Activated CD8-positive, alpha-beta memory T cell treated with anti-CD3 and anti-CD28 coated beads for 1 hour (primary cell): ENCODE measurements at places on chromosomes 12 and 14.
A peak's percentile ranks its signal among the peaks of the same experiment; 100 is the strongest.

DNA sequence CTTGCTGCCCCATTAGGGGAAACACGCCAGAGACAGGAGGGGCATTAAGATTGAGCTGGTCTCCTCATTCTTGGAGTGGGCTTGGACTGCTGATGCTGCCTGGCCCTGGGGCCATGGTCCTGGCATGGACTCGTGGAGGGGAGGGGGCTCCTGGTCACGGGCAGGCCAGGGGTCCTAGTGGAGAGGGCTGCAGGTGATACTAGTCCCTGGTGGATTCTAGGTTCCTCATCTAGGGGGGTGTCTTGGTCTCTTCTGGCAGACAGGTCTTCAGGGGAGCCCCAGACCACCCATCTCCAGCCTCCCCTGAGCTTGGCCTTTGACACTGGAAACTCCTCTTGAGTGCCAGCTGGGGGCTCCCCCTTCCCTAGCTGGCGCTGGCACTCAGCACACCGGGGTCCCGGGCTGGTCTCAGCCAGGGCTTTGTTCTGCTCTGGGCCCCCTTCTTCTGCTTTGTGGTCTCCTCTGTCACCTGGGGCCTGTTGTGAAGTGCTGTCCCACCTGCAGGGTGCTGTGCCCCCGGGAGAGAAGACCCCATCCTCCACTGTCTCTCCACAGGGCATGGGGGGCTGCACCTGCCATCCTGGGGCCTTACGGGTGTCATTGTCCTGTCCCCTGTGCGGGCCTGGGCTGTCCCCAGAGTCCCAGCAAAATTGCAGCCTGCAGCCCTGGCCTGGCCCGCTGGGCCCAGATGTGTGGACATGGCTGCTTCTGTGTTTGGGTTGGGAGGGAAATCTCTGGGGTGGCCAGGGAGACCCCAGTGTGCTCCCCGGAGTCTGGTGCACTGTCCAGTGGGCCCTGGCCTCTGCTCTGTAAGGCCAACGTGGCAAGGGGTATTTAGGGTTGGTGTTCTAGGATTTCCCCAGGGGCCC lies 2.3 kb downstream of the KIF26A start:
- no peak for DNase-seq

GRCh38 chr14:102694530-102695166 lies 82.6 kb upstream of the TRAF3 start:
- DNase-seq, result peak; percentile 34

GRCh38 chr14:75402867-75403413 lies 24.9 kb upstream of the JDP2 start:
- no peak for DNase-seq

GRCh38 chr12:100991102-100991501 lies 196.5 kb downstream of the ANO4 start:
- DNase-seq, result no peak

GRCh38 chr14:81125536-81125935 lies 95.2 kb downstream of the GTF2A1 start:
- DNase-seq, result no peak

DNA sequence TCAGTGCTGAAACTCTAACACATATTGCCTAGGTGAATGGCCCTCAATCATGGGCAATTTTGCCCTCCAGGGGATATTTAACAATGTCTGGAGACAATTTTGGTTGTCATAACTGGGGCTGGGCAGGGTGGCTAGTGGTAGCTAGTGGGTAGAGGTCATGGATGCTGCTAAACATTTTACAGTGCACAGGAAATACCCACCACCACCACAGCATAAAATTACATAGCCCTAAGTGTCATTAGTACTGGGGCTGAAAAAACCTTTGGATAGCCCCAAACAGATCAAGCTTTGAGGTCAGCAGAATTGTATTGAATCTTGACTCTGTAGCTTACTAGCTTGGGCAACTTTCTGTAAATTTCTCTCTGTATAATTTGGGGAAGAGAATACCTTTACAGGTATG lies 758.0 kb downstream of the BCL11B start:
- DNase-seq, result no peak

DNA sequence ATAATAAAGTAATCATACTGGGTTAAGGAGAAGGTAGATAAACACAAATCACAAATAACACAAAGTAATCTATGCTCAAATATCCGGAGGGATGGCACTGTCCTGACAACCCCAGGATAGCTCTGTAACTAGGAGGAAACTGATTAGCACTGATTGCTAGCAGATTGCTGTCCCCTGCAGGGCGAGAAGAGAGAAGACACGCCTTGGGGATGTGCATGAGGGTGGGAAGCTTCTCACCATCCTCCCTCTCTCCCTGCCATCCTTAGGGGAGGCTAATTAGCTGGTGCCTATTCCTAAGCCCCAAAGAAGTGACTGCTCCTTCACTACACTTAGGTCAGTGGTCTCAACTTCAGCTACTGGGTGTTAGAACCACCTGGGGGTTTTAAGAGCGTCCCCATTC lies 27.0 kb upstream of the TMEM260 start:
- no peak for DNase-seq

DNA sequence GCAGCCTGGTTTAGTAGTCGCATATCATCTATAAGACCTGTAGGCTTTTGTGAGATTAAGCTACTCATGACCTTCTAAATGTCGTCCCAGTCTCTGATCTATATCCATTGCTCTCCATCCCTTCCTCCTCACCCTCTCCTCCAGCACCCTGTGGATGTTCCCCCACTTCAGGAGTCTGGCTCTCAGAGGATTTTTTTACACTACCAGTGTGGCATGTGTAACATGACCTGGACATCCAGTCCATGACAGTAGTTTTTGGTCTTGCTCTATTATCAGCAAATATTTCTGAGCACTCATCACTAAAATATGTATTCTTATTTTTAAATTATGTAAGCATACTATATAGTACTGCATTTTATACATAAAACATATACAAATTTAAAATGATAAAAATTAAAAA lies 142.1 kb downstream of the DYRK2 start:
- no peak for DNase-seq

DNA sequence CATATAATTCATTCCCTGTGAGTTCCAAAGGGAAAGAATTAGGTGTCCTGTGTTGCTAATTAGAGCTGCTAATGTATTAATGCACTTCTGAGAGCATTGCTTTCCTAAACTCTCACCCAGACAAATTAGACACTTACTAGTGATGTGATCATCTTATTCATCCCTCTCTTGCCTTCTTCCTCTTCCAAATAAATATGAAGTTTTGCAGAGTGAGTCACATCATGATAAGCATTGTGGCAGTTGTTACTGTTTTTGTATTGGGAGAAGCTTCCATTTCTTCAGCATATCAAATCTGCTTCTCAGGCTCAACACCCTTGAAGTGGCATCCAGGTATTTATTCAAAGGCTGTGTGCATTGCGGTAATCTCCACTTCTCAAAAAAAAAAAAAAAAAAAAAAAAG lies 37.3 kb upstream of the E2F7 start:
- no peak for DNase-seq

GRCh38 chr12:31663576-31663975 lies 4.1 kb downstream of the ETFBKMT start:
- no peak for DNase-seq

DNA sequence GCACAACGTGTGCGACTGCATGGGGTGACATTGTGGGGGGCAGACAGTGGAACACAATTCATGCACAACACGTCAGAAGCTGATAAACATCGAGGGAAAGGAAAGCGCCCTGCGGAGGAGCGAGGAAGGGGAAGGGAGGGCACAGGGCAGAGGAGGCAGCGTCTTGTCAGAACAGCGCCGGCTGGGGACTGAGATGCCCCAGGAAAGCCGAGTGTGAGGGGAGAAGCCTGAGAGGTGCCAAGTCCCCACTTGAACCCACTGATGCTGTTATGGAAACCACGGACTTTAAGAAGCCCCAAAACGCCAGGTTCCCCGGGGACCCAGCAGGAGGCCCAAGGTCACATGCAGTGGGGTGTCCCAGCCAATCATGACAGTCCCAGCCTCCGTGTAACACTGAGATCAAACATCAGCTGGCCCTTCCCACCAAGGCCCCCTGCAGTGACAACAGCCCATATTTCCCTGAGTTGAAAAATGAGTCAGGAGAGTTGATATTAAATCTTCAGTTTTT lies 70.0 kb downstream of the GALNT9 start:
- DNase-seq, result no peak

DNA sequence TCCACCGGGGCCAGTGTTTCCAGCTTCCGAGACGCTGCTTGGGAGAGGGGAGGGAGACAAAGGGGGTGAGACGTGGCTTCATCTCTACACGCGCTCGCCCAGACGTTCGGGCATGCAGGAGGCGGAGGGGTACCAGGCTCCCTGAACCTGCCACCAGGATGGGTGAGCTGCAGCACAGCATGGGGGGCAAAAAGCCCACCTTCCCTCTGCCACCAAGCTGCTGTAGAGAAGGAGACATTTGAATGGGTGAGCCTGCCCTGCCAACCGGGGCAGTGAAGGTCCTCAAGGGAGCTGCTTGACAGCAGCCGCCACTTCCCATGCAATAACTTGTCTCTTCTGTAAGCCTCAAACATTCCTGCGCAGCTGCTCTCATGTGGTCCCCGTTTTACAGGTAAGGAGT lies 78.4 kb upstream of the DICER1 start:
- DNase-seq, result no peak

DNA sequence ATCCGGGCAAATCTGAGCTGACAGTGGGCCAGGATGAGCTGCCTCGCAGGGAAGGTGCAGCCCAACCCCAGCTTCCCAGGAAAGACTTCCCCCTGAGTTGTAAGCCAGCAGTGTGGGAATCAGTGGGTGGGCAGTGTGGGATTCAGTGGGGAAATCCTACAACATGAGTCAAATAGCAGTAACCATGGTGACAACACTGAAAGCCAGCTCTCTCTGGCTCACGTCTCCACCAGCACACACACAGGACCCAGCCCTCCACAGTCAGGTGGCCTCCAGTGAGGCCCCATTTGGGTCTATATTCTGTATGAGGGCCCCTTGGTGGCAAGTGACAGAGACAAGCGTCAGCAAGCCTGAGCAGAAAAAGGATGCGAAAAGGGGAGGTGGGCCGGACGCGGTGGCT lies 6.0 kb upstream of the LGALS3 start:
- DNase-seq, result no peak

DNA sequence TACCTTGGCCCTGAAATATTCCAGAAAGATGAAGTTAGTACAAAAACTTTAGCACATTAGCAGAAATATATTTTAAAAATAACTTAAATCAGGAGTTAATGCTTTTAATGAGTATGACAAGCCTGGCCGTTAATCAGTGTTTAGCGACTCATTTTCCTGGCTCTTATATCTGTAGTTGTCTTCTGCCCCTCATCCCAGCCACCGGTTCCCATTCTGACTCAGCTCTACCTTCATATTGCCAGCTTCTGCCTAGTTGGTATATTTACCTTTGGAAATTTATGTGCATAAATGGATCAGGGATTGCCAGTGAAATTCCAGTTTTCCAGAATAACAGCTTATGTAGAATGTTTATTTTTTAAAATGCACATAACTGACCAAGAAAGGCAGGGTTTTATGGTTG lies 79.9 kb downstream of the ERGIC2 start:
- DNase-seq, result no peak

DNA sequence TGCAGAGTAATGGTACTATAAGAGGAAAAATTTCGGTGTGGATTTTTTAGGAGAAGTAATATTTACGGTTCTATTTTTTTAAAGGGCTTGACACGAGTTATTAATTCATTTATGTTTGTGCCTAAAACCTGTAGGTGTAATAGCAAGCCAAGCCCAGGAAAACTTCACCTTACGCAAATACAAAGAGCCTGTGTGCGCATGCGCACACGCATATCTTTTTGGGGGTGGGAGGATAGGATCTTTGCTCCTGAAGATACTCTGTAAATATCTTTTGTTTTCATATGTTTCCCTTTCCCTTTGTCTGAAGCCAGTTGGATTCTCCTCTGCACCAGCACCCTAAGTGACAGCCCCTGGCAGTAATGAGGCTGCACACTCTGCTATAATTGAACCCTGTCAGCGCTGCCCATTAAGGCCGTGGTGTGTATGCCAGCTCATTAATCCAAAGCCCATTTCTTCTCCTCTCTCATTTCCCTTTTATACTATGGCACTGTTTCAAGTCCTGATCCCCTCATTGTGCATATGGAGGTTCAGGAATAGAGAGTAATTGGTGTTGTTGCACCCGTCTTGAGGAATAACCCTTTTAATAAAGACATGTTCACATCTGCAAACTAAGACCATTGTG lies 327.2 kb upstream of the E2F7 start:
- no peak for DNase-seq

GRCh38 chr12:123064885-123065619 lies 84.6 kb downstream of the ARL6IP4 start:
- DNase-seq, result no peak

GRCh38 chr12:33586576-33586975 lies 147.0 kb upstream of the SYT10 start:
- DNase-seq, result no peak

GRCh38 chr12:107791465-107792089 lies 17.1 kb downstream of the ASCL4 start:
- DNase-seq, result no peak

DNA sequence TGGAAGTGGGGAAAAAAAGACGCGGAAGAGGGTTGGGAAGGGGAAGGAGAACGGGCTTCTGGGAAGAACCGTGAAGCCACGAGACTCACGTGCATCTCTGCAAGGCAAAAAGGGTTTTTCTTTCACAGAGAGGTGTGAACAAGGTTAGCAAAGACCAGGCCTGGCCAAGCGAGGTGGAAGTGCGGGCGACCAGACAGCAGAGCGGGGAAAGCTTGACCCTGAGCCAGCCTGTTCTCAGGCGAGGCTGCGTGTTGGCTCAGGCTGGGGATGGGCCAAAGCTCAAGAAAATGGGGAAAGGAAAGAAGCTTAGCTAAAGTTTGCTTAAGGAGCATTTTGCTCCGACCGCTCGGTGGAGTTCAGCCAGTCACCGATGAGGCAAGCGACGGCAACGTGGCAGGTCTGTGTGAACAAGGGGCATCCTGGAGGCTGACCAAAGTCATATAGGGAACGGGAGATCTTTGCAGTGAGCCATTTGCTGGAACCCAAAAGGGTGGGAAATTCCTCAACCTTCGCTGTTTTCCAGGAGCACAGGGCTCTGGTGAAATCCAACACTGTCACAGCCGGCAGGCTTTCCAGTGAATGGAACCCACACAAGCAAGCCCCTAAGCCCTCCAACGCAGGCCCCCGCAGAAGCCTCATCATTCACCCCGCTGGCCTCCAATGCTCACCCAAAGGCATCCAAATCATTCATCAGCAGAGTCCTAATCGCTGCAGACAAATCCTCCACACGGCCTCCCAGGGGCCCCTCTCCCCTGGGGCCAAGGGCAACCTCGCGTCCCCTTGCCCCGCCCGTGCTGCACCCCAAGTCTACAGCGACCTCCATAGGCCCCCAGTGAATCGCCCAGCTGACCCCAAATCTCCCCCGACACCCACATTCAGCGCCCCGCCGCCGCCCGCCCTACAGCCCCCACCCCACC lies 754 bp downstream of the ZNF605 start:
- DNase-seq, result no peak
